ENCODE measurements at places on chromosomes 2 and 18.

GRCh38 chr18:31506024-31506742 lies 8.2 kb downstream of the DSG2 start:
- DNase-seq = no peak
- H3K36me3 ChIP-seq = no peaks in the 10 kb centered on the region
- no peak overlapping the region for H3K4me3 ChIP-seq
- no peak overlapping the region for H3K27ac ChIP-seq
- no peaks in the 10 kb centered on the region for H3K4me1 ChIP-seq
- H3K27me3 ChIP-seq = peaks cover 3% of the 10 kb centered on the region

DNA sequence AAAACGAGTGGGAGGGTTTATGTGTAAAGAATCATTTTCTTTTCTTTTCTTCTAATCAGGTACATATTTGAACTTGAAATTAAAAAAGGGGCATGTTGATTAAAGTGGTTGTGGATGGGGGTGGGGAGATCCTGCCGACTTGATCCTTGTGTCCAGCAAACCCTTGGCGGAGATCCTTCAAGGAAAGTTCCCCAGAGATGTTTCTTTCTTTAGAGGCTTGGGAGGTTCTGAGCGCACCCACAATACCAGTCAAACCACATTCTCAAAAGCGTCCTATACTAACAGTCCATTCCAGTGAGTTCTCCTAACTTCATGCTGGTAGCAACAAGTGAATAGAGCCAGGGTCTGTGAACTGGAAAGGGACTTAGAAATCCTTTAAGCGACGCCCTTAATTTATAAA lies 49.2 kb downstream of the MYCN start:
- H3K27ac ChIP-seq = no peak overlapping the region
- no peaks in the 10 kb centered on the region for H3K4me1 ChIP-seq
- no peak for DNase-seq
- H3K27me3 ChIP-seq = no peaks in the 10 kb centered on the region
- no peak overlapping the region for H3K4me3 ChIP-seq
- no peaks in the 10 kb centered on the region for H3K36me3 ChIP-seq

DNA sequence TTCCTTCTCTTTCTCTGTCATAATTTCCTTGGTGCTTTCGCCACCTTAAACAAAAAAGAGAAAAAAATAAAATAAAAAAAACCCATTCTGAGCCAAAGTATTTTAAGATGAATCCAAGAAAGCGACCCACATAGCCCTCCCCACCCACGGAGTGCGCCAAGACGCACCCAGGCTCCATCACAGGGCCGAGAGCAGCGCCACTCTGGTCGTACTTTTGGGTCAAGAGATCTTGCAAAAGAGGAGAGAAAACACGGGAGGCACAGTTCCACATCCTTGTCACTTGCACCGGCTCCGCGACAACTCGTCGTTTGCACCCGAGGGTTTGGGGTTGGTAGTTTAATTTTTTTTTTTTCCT lies 1.8 kb upstream of the SP9 start:
- no peak overlapping the region for H3K27ac ChIP-seq
- DNase-seq = no peak
- H3K4me3 ChIP-seq = no peak overlapping the region
- peaks cover 50% of the 10 kb centered on the region for H3K4me1 ChIP-seq
- peaks cover 93% of the 10 kb centered on the region for H3K27me3 ChIP-seq

DNA sequence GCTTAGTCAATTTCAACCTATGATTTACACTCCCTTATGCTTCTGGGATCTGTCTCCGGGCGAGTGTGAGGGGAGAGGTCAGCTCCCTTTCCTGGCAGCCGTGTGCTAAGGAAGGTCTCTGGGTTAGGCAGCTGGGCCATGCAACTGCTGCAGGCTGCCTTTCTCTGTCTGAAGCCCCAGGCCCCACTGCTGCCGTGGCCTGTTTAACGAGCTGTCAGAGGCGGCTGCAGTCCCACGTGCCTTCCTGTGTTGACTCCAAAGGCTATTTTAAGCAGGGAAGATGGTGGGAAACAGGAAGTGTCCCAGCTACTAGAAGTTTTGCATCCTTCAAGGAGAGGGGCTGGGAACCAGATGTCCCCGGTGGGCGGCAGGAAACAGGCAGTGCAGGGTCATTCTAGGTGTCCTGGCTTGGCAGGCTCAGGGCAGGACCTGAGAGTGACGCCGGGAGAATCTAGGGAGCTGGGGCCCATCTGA lies 186.4 kb downstream of the TNS1 start:
- no peak for DNase-seq
- H3K4me1 ChIP-seq = no peaks in the 10 kb centered on the region
- H3K4me3 ChIP-seq = no peak overlapping the region
- no peaks in the 10 kb centered on the region for H3K36me3 ChIP-seq
- H3K27me3 ChIP-seq = no peaks in the 10 kb centered on the region
- no peak overlapping the region for H3K27ac ChIP-seq

DNA sequence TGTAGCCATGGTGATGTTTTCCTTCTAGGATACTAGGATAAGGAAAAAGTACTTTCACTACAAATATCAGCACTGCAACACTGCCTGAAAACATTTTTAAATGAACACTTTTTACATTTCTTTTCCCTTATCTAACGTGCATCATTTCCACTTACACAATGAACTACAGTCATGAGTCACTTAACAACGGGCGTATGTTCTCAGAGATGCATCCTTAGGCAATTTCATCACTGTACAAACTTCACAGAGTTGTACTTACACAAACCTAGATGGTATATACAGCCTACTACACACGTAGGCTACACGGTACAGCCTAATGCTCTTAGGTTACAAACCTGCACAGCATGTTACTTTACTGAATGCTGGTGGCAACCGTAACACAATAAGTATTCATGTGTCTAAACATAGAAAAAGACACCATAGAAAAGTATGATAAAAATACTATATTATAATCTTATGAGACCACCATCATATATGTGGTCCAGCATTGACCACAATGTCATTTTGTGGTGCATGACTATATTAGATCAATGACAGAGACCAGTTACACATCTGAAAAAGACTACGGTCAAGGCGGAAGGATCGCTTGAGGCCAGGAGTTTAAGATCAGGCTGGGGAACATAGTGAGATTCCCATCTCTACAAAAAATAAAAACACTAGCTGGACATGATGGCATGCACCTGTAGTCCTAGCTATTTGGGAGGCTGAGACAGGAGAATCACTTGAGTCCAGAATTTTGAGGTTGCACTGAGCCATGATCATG lies 39.8 kb downstream of the WDR33 start:
- no peak overlapping the region for H3K27ac ChIP-seq
- H3K36me3 ChIP-seq = peaks cover 22% of the 10 kb centered on the region
- H3K27me3 ChIP-seq = no peaks in the 10 kb centered on the region
- no peaks in the 10 kb centered on the region for H3K4me1 ChIP-seq
- no peak overlapping the region for H3K4me3 ChIP-seq

GRCh38 chr2:210230518-210230917 lies 5.3 kb upstream of the ACADL start:
- no peaks in the 10 kb centered on the region for H3K27me3 ChIP-seq
- no peak overlapping the region for H3K4me3 ChIP-seq
- H3K4me1 ChIP-seq = no peaks in the 10 kb centered on the region
- H3K27ac ChIP-seq = no peak overlapping the region
- H3K36me3 ChIP-seq = no peaks in the 10 kb centered on the region

DNA sequence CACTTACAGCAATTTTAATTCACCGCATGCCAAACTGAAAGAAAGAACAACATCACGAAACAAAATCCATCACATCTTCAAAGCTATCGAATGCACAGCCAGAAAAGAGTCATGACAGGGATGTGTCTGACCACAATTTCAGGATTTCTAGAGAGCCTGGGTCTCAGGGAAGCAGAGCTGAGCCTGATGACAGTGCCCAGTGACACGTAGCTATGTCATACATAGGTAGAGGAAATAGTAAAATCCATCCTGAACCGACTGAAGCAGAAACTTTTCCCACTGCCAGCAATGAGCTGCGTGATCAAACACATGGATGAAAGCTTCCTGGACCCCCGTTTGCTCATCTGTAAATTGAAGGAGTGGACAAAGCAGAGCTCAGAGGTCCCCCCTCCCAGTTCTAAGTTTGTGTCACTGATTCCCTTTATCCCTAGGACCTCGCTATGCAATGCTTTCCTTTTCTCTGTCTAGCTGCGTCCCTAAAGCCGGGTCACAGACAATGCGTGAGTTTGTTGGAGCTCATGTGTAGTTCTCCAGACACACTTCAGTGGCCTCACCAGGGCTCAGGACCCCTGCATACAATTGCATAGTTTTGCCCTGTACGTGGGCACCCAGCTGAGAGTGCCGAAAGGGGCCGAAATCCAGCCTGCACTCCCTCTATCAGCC lies 37.6 kb downstream of the CCBE1 start:
- no peak for DNase-seq
- no peaks in the 10 kb centered on the region for H3K4me1 ChIP-seq
- no peak overlapping the region for H3K27ac ChIP-seq
- H3K27me3 ChIP-seq = no peaks in the 10 kb centered on the region

- no peak overlapping the region for H3K27ac ChIP-seq
- no peaks in the 10 kb centered on the region for H3K27me3 ChIP-seq
- no peaks in the 10 kb centered on the region for H3K4me1 ChIP-seq
- no peak for DNase-seq
Measured at GRCh38 chr2:187715590-187715989, 161.4 kb upstream of the TFPI start.

- no peak for DNase-seq
- H3K4me3 ChIP-seq = no peak overlapping the region
- H3K27ac ChIP-seq = no peak overlapping the region
- H3K27me3 ChIP-seq = no peaks in the 10 kb centered on the region
Measured at GRCh38 chr18:48662011-48662661, 123.3 kb downstream of the CTIF start.

DNA sequence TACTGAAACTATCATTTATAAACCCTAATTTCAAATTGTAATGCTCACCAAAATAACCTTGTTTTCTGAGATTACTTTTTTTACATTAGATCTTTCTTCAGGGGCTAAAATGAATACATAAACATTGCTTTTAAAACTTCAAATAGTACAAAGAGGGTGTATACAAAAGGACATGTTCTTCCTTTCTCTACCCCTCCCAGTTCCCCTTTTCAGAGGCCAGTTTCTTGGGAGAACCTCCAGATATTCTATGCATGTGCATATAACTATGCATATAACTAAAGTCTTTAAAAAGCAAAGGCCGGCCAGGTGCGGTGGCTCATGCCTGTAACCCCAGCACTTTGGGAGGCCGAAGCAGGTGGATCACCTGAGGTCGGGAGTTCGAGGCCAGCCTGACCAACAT lies 10.6 kb upstream of the FAM117B start:
- peaks cover 3% of the 10 kb centered on the region for H3K4me1 ChIP-seq
- no peak overlapping the region for H3K27ac ChIP-seq
- H3K36me3 ChIP-seq = no peaks in the 10 kb centered on the region
- H3K4me3 ChIP-seq = no peak overlapping the region
- no peaks in the 10 kb centered on the region for H3K27me3 ChIP-seq
- DNase-seq = no peak

DNA sequence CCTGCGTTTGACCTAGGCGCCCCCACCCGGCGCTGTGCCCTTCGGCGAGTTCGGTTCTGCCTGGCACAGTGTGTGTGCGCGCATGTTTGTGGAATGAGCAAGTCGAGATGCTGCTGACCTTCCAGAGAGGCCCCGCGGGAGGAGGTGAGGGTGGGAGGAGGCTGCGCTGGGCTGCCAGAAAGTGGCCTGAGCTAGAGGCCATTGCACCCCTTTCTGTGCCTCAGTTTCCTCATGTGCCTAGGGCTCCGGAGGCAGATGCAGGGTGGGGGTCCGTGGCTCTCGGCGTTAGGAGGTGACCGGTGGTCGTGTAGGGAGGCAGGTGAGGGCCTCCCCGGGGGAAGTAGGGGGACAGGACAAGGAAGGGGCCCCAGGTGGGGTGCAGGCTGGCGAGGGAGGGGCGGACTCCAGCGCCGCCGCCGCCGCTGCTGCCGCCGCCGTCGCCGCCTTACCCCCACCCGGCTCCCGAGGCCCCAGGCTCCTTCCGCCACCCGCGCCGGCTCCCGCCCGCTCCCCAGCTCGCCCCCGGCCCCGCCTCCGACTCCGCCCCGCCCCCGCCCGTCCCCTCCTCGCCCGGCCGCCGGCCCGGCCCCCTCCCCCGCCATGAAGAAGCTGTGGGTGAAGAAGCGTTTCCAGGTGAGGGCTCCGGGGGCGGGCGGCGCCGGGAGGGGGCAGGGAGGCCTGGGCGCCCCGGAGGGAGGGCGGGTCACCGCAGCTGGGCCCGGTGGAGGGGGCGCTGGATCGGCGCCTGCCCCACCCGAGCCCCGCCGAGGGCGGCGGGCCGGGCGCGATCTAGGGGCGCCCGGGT lies 7.0 kb downstream of the SPEG start:
- H3K4me3 ChIP-seq = peak overlapping the region; percentile 48
- peaks cover 2% of the 10 kb centered on the region for H3K4me1 ChIP-seq
- H3K36me3 ChIP-seq = no peaks in the 10 kb centered on the region
- no peaks in the 10 kb centered on the region for H3K27me3 ChIP-seq

DNA sequence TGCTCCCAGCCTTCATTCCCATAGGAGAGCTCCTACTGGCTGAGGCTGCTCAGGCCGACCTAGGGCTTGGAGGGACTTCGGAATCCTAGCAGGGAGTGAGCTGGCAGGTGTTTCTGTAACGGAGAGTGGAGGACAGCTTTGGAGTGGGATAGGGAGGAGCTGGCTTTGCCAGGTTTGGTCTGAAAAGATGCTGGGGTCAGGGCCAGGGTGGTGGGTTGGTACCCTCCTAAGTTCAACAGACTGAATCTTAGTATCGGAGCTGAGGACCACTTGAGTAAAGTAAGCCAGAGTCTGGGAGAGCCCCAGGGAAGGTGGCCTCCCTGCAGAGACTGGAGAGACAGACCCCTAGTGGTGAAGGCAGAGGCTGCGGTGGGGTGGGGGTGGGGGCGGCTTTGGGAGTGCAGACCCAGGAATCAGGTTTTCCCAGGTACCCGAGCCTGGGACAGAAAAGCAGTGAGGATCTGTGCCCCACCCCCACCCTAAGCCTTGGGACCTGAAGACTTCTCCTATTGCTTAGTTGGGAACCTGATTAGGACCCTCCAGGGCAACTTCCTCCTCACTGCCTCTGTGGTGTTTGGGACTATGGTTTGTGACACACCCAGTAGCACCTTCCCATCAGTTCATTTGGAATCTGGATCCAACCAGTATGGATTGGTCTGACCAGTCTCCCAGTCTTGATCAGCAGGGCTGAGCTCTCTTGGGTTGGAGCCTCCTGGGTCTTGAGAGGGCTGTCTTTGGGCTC lies 3.0 kb downstream of the CNNM4 start:
- peak overlapping the region; percentile 22 for H3K4me3 ChIP-seq
- H3K27ac ChIP-seq = no peak overlapping the region
- peaks cover 37% of the 10 kb centered on the region for H3K4me1 ChIP-seq

DNA sequence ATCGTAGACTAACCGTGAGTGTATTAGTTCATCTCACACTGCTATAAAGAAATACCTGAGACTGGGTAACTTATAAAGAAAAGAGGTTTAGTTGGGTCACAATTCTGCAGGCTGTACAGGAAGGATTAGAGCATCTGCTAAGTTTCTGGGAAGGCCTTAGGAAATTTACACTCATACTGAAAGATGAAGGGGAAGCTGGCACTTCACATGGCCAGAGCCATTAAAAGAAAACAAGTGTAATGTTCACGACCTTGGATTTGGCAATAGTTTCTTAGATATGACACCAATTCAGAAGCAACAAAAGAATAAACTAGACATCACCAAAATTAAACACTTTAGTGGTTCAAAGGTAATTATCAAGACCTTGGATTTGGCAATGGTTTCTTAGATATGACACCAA lies 23.8 kb downstream of the ABCB11 start:
- H3K27ac ChIP-seq = no peak overlapping the region
- H3K27me3 ChIP-seq = no peaks in the 10 kb centered on the region
- H3K4me3 ChIP-seq = no peak overlapping the region

Measured in effector memory CD4-positive, alpha-beta T cell (primary cell).